ENCODE measurements at places on chromosomes 3 and 15.

- no peak for DNase-seq
These were observed 30.6 kb downstream of the SLC49A4 start for GRCh38 chr3:122825460-122825859.

DNA sequence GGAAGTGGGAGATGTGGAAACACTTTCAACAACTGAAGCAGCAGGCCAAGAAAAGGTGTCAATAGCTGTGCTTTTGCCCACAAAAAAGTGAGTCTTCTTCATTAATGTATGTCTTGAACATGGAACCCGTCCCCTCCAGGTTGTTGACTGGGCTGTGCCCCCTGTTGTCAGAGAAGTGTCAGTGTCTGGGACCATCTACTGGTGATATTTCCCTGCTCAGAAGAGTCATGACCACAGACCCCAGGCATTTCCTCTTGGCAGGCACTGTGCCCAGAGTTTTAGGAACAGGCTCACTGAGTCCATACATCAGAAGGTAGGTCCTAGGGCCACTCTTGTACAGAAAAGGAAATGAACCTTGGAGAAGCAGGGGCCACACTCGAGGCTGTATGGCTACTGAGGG, 54.8 kb upstream of the LARS2 start:
- DNase-seq: no peak

DNA sequence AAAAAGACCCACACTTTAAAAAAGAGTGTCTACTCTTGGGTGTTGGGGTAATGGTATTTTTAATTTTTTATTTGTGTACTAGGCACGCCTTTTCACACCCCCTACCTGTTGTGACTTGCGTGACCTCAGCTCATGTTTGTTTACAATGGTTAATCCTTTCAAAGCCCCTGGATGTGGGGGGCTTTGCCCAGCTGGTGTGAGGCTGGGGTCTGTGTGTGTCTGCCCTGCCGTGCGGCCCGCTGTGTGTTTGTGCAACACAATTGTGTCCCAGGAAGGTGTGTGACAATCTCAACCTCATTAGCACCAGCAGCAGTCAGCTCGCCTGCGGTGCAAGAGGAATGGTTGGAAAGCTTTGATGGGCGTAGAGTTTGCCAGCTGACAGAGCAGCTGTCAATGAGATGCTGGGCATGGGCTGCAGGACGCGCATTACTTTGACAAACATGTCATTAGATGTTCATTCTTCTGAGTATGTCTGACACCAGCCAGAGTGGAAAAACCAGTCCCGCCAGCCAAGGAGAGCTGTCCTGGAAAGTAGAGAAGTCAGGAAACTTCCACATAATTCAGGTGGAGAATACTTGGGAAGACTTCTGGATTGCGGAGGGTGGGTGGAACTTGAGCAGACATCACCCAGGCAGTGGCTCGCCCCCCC, 9.6 kb downstream of the LRRK1 start:
- DNase-seq: no peak

DNA sequence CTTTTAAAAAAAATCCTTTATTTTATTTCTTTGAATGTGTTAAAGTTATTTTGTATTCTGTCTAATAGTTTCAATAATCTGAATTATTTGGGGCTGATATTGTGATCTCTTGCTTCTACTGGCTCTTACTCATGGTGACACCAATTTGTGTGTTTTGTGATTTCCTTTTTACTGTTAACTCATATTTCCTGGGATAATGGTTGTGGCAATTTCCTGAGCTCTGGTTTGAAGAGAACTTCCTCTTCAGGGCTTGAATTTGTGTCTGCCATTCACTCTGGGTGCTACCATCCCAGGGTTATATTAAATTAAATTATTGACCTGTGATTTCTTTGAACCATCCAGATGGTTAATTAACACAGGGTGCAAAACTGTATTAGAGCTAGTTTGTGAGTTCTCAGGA, 60.4 kb upstream of the RNF7 start:
- DNase-seq: no peak

DNA sequence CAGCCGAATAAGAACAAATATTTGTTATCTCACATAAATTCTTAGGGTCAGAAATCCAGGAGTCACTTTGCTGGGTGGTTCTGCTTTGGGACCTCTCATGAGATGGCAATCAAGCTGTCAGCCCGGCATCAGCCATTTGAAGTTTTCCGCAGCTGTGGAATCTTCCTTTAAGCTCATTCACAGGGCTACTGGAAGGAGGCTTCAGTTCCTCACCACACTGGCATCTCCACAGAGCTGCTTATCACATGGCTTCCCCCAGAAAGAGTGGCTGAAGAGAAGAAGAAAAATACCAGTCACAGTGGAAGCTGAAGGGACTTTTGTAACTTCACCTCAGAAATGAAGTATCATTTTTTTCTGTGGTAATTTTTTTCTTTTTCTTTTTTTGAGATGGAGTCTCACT, 267.7 kb downstream of the CHL1 start:
- DNase-seq: no peak

DNA sequence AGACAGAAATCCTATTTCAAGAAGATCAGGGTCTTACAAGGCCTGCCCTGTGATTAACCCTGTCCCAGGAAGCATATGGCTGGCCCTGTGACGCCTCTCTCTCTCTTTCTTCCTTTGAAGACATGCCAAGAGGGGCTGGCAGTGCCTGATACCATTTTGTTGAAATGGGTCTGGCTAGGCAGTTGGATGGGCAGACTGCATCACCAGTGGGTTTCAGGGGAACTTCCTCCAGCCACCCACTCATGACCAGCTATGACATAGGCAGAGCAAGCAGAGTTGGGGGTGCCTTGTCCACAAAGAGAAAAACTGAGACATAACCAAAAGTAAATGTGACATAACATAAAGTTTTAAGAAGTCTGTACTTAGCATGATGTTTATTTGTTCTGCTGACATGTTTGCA, 31.4 kb upstream of the MANF start:
- no peak for DNase-seq

- no peak for DNase-seq
These were observed 400.4 kb upstream of the RARB start for GRCh38 chr3:25027650-25028049.

- no peak for DNase-seq
These were observed 132.2 kb downstream of the GREM1 start for GRCh38 chr15:32849769-32850668.

DNA sequence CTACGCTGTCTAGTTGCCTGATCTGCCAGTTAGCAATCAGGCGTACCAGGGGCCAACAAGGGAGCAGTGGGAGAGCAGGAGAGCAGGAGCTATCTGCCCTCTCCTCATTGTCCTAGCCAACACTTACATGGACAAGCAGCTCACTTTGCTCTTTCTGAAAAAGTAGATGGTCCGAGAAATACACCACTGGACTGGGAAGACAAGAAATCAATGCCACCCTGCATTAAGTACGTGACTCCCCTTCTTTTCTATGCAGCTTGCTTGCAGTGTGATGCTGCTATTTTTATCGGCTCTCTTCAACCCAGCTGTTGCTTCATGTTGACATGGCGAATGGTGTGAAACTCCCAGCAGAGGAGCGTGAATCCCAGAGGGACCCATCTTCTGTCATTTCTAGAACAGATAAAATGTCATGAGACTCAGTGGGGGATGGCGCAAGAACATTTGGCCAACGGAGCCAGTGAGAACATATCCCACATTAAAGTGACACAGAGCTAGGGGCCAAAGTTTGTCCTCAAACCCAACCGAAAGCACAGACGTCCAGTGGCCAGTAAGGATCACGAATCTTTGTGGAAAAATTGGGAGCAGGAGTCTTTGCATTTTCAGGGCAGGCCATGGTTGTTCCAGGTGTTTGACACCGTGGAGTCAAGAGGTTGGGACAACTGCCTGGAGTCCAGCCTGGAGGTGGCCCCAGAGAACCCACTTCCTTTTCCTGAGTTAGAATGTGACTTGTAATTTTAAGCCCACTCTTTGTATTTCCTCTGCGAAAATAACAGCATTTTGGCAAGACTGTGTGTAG, 53.7 kb upstream of the MEF2A start:
- no peak for DNase-seq

DNA sequence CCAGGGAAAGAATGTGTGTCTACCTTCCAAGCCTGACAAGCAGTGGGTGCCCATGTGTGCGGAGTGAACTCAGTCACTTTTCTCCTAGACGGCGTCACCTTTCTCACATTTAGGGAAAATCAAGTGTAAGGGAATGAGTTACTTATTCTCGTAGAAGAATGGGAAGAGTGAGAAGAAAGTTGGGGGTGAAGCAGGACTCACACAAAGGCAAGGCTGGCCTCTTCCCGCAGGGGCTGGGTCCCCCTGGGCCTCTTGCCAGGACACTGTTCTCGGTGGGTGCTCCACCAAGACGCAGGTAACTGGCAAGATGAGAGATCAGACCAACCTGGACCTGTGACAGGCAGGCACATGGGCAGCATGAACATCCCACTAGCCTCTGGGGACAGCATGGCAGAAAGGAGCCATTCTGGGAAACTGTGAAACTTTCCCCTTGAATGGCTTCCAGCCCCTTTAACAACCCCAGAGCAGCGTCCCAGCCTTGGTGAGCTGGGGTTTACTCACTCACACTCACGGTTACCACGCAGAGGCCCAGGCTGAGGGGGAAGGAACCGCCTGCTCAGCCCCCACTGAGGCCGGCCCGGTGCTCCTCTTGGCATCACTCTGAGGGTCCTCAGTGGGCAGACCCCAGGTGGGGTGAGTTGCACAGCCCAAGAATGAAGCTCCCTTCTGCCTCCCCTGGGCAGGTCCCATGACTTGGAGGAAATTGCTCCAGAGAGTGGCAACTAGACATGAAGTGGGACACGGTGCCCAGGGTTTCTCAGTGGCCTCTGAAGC, 15.0 kb upstream of the SRP14 start:
- DNase-seq: no peak

DNA sequence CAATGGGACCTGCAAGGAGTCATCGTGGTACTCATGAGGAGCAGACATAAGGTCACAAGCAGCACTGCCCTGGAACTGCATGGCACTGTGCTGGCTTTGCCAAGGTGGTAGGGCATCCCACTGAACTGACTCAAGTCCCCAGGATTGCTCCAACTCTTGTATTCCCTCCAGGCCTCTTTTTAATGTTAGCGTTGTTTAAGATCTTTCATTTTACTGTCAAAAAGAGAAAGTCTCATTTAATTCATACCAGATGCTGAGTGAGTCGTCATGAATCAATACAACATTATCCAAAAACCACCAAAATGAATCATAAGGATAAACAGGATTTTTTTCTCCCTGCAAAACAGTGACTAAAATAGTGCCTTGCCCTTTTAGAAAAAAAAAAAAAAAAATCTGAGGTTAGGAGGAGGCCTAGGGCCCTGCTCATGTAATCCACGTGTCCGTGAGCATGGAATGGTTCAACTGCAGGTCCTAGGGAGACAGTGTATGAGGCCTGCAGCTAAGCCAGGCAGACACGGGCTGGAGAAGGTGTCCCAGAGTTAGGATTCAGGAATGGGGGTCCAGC, 36.7 kb upstream of the BLM start:
- DNase-seq: no peak

- no peak for DNase-seq
These were observed 97.7 kb upstream of the CHRNA7 start for GRCh38 chr15:31932576-31932975.
